ENCODE measurements at places on chromosomes 1 and 21. TPM values are rescaled to one million over a fixed set of nuclear protein-coding genes. Genes with fewer than 3 reads are reported as not detected.

DNA sequence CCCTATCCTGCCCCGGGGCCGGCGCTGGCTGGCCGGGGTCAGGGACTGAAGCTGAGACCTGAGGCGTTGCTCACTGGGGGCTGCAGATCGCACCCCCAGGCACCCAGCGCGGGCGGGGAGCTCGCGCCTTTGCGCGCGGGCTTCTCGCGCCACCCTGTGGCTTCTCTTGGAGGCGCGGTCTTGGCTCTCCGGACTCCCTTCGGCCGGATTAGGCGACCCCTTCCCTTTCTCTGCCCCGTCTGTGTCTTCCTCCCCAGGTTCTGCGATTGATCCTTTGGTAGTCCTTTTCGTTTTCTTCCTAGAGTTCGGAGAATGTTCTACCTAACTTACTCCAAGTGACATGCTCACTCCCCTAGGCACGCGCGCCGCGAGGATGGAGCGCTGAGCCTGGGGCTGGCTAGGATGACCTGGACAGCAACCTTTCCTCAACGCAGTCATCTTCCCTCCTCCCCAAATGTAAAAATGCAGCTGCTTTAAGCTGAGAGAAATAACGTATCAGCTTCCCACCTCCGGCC is 495 bp upstream of the NTRK1 start:
- peaks cover 88% of the 10 kb centered on the region for H3K27me3 ChIP-seq
- H3K4me3 ChIP-seq, result peak overlapping the region; percentile 43
- peaks cover 22% of the 10 kb centered on the region for H3K4me1 ChIP-seq
- peak; percentile 54 for ATAC-seq

DNA sequence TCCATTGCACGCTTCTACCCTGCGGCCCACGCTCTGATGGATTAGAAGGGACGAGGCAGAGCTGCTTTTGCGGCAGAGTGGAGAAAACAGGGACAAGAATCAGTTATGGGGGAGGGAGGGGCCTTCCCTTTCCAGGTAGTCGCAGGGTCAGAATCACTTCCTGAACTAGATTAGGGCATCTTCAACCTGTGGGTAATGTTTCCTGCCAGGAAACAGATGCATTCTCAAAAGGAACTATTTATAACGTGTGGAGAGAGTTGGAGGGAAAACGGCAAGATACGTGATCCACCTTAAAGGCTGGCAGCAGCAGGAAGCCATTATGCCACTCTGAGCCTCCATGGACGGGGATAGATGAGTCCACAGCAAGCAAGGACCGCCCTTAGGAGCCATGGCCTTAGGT is 59.9 kb upstream of the CNTN2 start:
- ATAC-seq, result no peak
- no peaks in the 10 kb centered on the region for H3K4me1 ChIP-seq
- H3K27me3 ChIP-seq, result no peaks in the 10 kb centered on the region
- H3K4me3 ChIP-seq, result no peak overlapping the region

DNA sequence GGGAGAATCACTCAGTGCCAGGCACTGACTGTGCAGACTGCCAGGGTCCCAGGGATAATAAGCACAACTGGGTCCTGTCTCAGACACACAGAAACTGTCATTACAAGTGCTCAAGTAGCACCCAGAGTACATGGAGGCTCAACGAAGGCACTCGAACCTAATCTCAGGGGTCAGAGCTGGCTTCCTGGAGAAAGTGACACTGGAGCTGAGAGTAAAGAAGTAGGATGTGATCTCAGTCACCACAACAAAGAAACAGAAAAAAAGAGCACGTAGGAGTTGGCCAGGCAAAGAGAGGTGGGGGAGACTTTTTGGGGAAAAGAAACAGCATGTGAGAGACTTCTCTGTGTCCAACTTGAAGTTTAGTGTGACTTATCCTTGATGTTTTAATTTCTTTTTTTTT is 1.3 kb downstream of the CATSPER4 start:
- H3K4me3 ChIP-seq, result no peak overlapping the region
- ATAC-seq, result no peak
- H3K36me3 ChIP-seq, result no peaks in the 10 kb centered on the region
- H3K4me1 ChIP-seq, result no peaks in the 10 kb centered on the region
- H3K27ac ChIP-seq, result no peak overlapping the region
- H3K27me3 ChIP-seq, result no peaks in the 10 kb centered on the region

- no peak overlapping the region for H3K4me3 ChIP-seq
- ATAC-seq, result no peak
- H3K27ac ChIP-seq, result no peak overlapping the region
These were observed 582.0 kb upstream of the TMPRSS15 start for GRCh38 chr21:18985584-18985983.

DNA sequence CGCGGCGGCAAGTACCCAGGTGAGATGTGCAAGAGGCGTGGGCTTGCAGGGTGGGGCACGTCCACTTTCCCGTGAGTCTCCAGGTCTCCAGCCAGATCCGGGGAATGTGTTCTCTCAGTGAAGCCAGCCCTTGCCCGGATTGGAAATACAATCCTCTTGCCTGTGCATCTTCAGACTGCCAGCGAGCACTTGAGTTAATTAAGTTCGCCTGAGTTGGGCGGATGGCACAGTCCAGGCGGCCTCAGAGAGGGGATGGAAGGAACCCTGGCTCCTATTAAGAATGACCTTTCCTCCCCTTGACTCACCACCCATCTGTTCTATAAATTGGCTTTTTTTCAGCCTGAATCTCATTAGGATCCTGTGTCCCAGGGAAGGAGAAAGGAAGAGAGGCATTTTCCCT is 33.3 kb upstream of the CNTN2 start:
- no peak overlapping the region for H3K4me3 ChIP-seq
- ATAC-seq, result no peak
- H3K27me3 ChIP-seq, result no peaks in the 10 kb centered on the region

GRCh38 chr1:44676484-44677200 is 2.1 kb downstream of the ARMH1 start:
- ATAC-seq, result no peak
- no peaks in the 10 kb centered on the region for H3K4me1 ChIP-seq
- H3K4me3 ChIP-seq, result no peak overlapping the region
- no peaks in the 10 kb centered on the region for H3K36me3 ChIP-seq
- no peaks in the 10 kb centered on the region for H3K27me3 ChIP-seq

BATF3 gene
- 3.9 TPM for total RNA-seq

SLAMF9 gene
- not detected for total RNA-seq

FBXO2 gene
- total RNA-seq, result 7.9 TPM

KRTAP19-8 gene
- total RNA-seq, result not detected

Data from gastroesophageal sphincter (tissue), 4 donors.